ENCODE measurements at places on chromosomes 4 and X.

DNA sequence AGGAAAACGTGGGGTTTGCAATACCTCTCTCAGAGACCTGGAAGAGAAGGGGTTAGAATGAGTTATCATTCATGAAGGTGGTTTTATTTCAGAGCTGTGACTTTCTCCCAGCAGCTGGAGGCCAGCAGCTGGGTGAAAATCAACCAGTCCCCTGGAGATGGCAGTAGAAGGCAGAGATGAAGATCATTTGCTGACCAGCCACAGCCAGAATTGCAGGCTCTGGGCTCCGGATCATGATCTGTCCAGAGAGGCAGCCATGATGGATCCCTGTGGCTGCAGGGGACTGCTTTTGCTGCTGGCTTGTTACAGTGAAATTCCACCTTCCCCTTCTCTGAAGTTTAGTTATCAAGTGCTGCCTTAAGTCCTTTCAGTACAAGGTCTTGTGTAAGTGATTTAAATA, 46.9 kb upstream of the TAB3 start:
- DNase-seq, result no peak

DNA sequence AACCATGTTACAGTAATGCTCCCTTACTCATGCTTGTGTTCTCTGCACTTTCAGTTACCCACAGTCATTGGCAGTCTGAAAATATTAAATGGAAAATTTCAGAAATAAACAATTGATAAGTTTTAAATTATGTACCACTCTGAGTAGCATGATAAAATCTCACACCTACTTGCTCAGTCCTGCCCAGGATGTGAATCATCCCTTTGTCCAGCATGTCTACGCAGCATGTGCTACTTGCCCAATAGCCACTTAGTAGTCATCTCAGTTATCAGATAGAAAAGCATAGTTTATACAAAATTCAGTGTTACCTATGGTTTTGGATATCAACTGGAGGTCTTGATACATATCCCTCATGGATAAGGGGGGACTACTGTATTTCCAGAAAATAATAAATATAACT, 577.1 kb downstream of the GALNTL6 start:
- DNase-seq, result no peak

DNA sequence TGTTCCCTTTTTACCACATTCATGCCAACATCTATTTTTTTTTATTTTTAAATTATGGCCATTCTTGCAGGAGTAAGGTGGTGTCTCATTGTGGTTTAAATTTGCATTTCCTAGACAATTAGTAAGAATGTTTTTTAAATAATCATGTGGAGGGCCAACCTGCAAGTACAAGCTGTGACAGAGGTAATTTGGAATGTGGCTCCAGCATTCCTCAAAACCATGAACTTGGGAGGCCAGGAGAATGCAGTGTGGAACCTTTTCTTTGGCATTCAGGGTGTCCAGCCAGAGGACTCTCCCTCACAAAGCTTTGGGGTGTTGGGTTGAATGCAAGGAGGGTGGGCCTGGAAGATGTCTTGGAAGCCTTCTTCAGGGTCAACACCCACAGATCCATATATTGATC, 7.3 kb upstream of the TMEM185A start:
- DNase-seq, result no peak

DNA sequence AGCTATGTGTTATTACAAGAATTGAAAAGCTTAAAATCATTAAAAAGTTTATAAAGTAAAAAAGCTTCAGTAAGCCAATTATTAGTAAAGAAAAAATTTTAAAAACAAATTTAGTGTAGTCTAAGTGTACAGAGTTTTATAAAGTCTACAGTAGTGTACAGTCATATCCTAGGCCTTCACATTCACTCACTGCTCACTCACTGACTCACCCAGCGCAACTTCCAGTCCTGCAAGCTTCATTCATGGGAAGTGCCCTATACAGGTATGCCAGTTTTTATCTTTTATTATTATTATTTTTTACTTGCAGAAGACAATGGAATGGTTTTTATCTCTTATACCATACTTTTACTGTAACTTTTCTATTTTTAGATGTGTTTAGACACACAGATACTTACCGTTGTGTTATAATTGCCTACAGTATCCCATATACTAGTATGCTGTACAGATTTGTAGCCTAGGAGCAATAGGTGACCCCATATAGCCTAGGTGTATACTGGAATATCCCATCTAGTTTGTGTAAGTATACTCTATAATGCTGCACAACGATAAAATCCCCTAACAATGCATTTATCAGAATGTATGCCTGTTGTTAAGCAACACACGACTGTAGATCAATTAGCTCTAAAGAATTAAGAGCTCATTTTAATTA, 230.7 kb downstream of the DCLK2 start:
- no peak for DNase-seq

GRCh38 chr4:186693159-186693815, 30.4 kb downstream of the FAT1 start:
- no peak for DNase-seq

DNA sequence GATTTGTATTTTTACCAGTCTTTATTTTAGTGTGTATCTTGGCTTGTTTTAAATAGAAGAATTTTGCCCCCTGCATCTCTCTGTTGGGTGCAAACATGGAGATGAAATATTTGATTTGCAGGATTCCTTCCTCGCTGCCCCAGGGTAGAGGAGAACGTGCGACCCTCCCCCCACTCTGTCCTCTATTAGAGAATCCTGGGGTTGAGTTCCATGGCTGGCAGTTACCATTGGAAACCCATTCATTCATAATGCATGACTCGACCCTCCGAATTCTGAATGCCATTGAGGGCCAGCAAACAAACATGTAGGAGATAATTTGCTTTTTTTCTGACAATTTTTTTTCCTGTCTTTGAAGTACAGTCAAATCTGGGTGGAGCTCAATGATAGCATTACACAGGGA, 53.7 kb downstream of the TRIM2 start:
- DNase-seq, result no peak

DNA sequence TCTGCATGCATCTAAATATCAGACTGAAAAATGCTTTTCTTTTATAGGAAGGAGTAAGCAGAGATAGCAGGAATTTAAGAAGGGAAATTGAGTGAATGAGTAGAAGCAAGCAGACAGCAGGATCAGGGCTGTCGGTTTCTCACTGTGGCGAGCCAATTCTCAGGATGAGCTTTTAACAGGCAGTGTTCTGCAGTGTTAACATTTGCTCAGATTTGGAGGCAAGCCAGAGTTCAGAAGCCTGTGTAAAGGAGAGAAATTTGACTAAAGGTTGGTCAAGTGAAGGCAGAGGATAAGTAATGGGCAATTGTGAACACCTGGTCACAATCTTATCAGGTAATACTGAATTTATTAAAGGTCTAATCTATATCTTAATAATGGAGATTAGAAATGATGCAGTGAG, 133.3 kb upstream of the MAGEB16 start:
- no peak for DNase-seq

- DNase-seq, result no peak
Measured at GRCh38 chrX:21638311-21638710, 19.8 kb downstream of the KLHL34 start.

- DNase-seq, result no peak
Measured at GRCh38 chr4:149980121-149980682, 98.0 kb upstream of the DCLK2 start.

DNA sequence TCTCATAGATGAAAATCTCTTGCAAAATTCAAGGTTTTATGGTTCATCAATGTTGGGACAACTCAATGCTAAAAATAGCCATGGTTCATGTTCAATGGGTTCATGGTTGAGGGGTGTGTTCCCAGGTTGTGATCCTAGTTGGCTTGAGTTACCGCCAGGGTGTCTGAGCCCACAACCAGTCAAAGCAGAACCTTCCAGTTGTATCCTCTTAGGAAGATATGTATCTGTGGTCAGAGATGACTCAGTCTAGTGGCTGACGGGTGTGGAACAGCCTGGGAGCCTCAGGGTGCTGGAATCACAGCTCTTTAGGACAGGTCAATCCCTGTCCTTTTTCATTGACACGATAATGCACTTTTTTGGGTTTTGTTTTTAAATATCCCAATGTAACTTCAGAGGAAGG, 192.3 kb upstream of the NR3C2 start:
- no peak for DNase-seq

GRCh38 chr4:89847571-89848325, 10.8 kb upstream of the SNCA start:
- DNase-seq, result no peak

DNA sequence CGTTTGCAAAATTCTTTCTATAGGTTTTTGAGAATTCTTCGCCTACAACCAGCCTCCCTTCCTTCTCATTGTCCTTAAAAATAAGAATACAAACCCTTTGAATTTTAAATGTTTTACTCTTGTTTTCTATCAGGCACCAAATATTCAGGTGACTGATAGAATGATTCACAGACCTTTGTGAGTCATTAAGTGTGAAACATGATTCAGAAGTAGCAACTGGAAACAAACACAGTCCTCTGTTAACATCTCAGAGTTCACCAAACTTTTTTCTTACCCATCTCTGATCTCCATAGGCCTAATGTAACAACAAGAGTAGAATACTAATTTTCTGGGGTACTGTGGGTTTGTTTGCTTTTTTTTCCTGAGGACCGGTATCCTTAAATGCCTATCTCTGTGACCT, 63.4 kb upstream of the MAB21L2 start:
- DNase-seq, result no peak

GRCh38 chrX:1894026-1894294, 279.1 kb downstream of the ASMT start:
- no peak for DNase-seq

GRCh38 chr4:175784986-175785525, 27.0 kb downstream of the GPM6A start:
- no peak for DNase-seq

GRCh38 chrX:63275127-63275526, 76.0 kb downstream of the SPIN4 start:
- no peak for DNase-seq

GRCh38 chr4:175874306-175874705, 62.2 kb upstream of the GPM6A start:
- no peak for DNase-seq

GRCh38 chr4:88975958-88976774, 80.8 kb downstream of the FAM13A start:
- DNase-seq, result no peak

DNA sequence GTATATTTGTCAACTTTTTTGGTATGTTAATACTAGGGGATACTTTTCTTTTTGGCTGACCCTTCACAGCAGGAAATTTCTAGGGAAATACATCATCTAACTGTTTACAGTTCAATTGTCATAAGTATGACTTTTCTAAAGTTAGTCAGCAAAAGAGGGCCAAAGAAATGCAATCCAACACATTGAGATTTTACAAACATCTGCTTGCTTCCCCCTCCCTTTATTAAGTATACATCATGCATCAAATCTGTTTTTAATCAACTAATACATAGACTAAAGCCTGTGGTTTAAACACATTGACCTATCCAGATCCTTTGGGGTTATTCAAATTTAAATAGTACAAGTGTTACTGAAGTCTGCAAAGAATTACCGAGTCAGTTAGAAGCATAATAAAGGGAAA, 93.9 kb downstream of the MID1 start:
- DNase-seq, result no peak

DNA sequence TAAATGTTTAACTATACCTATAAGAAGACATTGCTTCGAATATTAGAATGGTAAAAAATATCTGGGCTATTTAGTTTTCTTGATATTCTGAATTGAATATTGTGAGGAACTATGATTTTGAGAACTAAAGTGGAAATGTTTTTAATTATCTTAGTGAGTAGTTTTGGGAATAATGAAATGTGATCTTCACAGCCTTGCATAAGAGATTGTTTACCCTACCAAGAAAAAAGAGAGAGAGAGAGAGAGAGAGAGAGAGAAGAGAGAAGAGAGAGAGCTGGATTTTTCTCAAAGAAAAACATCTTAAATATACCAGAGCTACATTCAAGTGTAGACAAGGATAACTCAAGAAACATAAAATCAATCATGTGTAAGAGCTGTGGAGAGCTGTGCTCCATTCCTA, 148.7 kb upstream of the MAD2L1 start:
- no peak for DNase-seq

DNA sequence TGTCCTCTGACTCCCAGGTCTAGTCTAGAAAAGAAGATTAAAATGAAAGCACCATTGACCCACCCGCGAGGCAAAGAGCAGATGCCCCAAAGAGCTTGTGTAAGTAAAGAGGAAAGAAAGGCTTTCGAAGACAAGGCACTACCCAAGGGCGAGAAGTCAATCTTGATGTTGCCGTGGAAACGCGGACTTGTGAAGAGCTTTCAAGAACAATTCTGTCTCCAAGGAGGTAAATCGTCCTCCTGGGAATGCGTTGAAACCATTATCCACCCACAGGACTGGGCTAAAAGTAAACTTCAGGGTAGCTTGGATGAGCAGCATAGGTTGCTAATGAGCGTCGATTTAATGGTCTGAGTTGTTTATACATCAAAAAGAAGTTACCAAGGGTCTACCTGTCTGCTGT, 189.3 kb downstream of the DHRSX start:
- DNase-seq, result no peak

- DNase-seq, result no peak
Measured at GRCh38 chr4:38490753-38491446, 173.1 kb upstream of the KLF3 start.

DNA sequence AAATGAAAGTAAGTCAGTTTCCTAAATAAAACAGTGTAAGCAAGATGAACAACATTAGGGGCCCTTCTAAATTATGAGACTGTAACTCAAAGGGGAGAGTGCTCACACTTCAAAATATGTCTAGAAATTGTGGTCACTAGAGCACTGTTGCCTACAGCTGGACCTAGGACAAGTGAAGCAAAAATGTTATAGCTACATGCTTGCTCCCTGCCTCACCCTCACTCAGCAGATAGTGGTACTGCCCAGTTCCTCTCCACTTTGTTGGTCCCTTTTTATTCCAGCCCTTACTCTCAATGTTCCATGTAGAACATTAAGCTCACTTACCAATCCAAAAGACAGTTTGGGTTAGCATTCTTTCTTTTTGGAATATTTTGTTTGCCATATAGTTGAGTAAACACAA, 147.3 kb downstream of the GRIA3 start:
- DNase-seq, result no peak

GRCh38 chr4:89379511-89380044, 72.0 kb upstream of the GPRIN3 start:
- no peak for DNase-seq

DNA sequence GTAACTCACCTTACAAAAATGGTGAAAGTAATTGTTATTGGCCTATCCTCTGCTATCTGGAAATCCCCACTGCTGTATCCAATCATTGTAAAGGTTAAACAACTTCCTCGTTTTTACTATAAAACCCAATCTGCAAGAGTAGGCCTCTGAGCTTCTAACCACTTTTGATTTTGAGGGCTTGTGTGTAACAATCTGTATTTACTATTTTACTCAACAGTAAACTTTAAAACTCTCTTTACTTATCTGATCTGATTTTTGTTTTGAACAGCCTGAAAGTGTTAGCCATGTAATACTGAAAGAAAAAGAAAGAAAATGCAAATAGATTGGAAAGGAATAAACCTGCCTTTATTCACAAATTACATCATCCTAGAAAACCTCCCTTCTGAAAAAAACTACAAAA, 63.1 kb downstream of the SLC10A7 start:
- no peak for DNase-seq

GRCh38 chr4:8517946-8518345, 62.2 kb upstream of the GPR78 start:
- no peak for DNase-seq

DNA sequence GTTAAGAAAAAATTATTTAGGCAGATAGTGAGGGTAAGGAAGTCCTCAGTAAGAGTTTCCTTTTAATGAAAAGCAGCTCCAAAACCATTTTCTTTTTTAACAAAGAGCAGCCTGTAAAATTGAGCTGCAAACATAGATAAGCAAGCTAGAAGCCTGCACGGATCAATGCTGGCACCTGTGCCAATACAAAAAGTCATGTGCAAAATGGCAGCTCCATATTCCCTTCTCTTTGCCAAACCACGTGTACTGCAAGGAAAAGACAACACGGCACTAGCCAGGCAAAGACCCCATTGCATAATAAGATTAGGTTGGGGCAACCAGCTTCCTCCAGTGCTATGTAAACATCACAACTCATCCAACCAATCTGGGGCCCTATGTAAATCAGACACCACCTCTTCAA, 268.4 kb upstream of the INTU start:
- DNase-seq, result no peak
